ENCODE measurements at places on chromosomes 7 and 10. TPM values are rescaled to one million over a fixed set of nuclear protein-coding genes. Genes with fewer than 3 reads are reported as not detected.

DNA sequence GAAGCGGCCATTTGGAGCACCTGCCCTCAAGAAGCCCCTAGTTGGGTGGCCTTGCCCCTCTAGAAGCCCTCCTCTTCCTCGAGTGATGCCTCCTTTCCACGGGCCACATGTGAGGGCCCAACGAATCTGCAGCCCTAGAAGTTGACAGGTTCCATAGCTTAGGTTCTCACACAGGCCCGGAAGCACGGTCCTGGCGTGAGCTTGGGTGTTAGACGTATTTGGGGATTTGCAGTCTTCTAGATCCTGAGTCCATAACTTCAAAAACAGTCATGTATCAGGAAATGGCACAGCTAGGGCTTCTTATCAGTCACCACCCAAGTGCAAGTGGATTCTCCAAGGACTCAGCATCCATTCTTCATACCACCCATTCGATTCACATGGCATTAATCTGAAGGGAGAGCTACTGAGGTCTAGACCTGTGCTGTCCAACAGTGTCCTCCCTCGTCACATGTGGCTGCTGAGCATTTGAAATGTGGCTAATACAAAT is 477 bp upstream of the FBXW4 start:
- no peak for DNase-seq

Gene RTKN2
- total RNA-seq = 2.9 TPM

- DNase-seq = no peak
These were observed 243.9 kb downstream of the SNX10 start for GRCh38 chr7:26535483-26536007.

- no peak for DNase-seq
These were observed 19.1 kb upstream of the MTPAP start for GRCh38 chr10:30368065-30368718.

DNA sequence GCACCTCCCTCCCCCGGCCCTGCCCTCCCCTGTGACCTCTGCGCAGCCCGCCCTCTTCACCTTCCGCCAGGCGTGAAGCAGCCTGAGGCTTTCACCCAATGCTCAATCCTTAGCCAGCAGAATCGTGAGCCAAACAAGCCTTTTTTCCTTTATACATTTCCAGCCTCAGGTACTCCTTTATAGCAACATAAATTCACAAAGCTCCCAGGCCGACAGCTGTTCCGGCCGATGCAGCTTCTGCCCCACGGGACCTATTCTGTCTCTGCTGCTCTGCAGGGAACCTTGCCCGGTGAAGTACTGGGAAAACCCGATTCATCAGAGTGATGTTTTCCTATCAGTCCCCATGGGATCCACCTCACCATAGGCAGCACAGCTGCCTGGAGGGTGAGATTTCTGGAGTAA is 87.4 kb downstream of the CHST15 start:
- DNase-seq = no peak

Gene ANKRD61
- 0.47 TPM for total RNA-seq

- no peak for DNase-seq
These were observed 316.1 kb upstream of the ZMIZ1 start for GRCh38 chr10:78752708-78753107.

Gene EBLN1
- total RNA-seq = not detected

- no peak for DNase-seq
These were observed 248.3 kb downstream of the ADARB2 start for GRCh38 chr10:1488970-1489548.

Gene CAV2
- not detected for total RNA-seq

- no peak for DNase-seq
These were observed 586.3 kb downstream of the CNTNAP2 start for GRCh38 chr7:146702898-146703297.
